Islet precursor cell (in vitro differentiated cells): ENCODE measurements at places on chromosomes 7 and 10.

GRCh38 chr7:69757528-69757927 lies 159.3 kb downstream of the AUTS2 start:
- DNase-seq, result no peak

DNA sequence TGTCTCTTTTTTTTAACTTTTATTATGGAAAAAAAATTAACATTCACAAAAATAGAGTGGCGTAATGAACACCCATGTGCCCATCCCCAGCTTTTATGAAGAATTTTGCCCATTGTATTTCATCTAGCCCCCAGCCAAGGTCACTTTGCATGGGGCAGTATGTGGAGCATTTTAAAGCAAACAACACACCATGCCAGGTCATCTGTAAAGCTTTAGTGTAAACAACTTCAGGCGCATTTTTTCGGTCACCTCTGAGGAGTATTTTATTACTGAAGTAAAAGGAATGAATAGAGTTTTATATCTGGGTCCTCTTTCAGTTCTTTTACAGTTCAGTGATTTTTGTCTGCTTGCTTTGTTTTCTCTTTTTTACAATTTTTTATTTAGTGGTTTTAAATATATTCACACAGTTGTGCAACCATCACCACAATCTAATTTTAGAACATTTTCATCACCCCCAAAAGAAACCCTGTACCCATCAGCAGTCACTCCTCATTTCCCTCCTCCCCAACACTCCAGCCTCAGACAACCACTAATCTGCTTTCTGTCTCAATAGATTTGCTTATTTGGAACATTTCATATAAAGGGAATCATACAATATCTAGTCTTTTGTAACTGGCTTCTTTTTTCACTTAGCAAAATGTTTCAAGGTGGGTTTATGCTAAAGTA lies 87.9 kb downstream of the SLC37A3 start:
- DNase-seq, result no peak

GRCh38 chr7:45894665-45895062 lies 6.4 kb downstream of the IGFBP1 start:
- no peak for DNase-seq

- DNase-seq, result no peak
Observed at GRCh38 chr7:15778191-15778590, 91.7 kb upstream of the MEOX2 start.

- no peak for DNase-seq
Observed at GRCh38 chr7:151807846-151808245, 69.1 kb downstream of the PRKAG2 start.

DNA sequence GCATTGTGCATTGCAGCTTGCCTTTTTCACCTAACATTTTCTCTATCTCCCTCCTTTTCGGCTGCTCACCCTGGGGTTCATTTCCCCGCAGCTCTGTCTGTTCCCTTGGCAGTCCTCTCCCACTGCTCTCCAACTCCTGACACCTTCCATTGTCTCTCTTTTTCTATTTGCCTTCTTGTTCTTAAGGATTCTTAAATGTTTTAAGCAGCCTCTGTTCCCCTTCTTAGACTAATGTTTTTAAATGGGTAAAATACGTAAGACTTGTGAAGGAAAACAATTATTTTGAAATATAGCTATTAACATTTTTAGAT lies 19.4 kb downstream of the BMPR1A start:
- no peak for DNase-seq

- no peak for DNase-seq
Observed at GRCh38 chr7:92705831-92706230, 115.6 kb upstream of the FAM133B start.

DNA sequence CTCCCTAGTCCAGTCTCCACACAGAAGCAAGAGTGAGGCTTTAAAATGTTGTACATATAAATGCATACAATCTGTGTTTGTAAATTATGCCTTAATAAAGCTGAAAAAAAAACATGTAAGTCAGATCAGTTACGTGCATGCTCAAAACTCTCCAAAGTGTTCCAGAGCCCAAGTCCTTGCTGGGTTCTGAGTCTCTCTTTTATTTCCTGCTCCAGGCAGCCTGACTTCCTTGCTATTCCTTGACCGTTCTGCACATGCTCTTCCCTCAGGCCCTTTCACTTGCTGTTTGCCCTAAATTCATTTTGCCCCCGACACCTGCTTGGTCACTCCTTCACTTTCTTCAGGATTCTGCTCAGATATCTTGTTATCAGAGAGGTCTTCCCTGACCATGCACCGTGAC lies 770.1 kb downstream of the PHTF2 start:
- no peak for DNase-seq

GRCh38 chr7:82805527-82805960 lies 357.1 kb downstream of the PCLO start:
- peak; percentile 82 for DNase-seq

DNA sequence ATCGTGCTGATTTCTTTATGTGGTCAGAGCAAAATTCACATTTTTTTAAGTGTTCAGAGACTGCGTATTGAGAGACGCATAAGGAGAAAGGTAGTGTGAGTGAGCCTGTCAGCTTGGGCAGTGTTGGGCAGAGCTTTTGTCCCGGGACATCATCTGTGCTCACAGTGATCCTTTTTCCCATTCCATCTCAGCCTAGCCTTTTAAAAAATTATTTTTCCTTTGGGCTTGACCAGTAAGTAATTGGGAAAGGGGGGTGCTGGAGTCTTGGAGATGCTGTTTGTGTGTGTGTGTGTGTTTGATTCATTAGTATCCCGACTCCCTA lies 1.5 kb downstream of the NRF1 start:
- DNase-seq, result no peak

GRCh38 chr10:1255118-1255517 lies 198.9 kb downstream of the WDR37 start:
- peak; percentile 30 for DNase-seq

DNA sequence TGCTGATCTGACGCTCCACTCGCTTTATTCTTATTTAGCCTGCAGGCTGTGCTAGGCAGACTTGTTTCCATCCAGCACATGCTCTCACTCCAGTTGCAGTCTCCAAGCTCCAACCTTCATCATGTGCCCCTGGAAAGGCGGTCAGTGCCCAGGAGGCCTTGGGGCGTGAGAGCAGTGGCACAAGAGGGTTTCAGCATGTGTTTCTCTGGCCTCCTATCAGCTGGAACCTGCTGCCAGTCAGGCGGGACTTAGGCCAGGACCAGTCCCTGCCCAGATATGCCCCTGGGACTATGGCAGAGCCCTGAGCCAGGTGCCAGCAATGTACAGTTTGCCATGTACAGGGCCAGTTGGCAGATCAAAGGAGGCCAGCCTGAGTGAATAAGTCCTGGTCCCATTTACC lies 330.2 kb upstream of the FZD1 start:
- no peak for DNase-seq

GRCh38 chr10:36676321-36676720 lies 449.1 kb upstream of the ANKRD30A start:
- no peak for DNase-seq

DNA sequence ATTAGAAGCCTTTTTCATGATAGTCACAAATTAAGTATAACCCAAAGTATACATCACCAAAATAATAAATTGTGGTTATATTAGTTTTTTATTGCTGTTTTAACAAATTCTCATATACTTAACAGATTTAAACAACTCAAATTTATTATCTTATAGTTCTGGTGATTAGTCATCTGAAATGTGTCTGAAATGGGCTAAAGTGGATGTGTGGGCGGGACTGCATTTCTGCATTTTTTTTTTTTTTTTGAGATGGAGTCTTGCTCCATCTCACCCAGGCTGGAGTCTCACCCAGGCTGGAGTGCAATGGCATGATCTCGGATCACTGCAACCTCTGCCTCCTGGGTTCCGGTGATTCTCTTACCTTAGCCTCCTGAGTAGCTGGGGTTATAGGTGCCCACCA lies 891.5 kb upstream of the CELF2 start:
- no peak for DNase-seq

DNA sequence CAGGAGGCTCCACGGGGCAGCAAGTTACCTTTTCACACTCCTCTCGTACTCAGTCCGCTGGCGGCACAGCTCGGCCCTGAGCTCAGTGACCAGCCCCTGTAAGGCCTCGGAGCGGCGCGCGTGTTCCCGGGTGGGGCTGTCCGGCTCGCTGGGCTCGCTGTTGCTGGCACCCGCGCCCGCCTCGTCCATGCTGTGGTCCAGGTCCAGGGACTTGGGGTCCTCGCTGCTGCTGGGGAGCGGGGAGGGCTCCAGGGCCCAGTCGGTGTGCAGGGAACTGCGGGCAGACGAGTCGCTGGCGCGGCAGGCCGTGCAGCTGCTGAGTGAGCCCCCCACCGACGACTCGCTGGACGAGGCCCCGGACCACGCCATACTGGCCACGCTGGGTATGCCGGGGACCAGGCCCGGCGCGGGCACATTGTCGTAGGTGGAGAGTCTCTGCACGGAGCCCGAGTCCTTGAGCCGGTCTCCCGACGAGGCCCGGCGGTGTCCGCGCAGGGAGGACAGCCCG lies 143.8 kb downstream of the MAPK8 start:
- DNase-seq, result peak; percentile 45

DNA sequence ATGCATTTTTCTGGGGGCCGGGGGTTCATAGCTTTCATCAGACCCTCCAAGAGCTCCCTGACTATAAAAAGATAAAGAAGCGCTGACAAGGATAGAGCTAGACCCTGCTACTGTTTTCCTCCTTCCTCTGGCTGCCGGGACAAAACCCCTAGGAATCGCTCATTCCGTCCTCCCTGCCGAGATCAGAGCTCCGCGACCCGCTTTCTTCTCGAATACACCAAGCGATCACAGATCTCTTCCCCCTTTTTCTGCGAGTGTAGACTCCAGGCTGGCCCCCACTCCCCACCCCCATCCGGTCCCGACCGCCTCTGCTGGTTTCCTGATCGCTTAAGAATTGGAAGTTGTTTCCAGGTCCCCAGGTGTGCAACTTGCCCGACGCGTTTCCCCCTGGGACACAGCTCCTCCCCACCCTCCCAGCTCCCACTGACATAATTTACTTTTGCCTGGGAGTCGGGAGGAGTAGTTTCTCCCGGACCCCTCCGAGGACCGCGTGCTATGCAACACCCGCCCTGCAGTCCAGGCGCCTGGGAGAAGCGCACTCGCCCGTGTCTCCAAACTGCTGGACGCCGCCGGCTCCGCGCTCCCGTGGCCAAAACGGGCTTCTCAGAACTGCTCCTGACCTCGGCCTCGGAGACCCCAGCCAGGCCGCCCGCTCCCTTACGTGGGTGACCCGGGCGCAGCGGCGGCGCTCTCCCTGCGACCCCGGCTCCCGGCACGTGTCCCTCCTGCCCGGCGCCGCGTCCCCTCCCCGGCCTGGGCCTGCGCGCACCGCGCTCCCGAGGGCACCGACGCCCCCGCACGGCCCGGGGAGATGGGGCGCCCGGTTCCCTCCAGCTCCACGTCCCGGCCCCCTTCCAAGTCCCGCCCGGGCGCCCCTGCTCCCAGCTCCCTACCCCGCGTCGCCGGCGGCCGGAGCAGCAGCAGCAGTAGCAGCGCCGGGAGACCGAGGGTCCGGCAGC lies 552 bp downstream of the IL15RA start:
- DNase-seq, result peak; percentile 72

DNA sequence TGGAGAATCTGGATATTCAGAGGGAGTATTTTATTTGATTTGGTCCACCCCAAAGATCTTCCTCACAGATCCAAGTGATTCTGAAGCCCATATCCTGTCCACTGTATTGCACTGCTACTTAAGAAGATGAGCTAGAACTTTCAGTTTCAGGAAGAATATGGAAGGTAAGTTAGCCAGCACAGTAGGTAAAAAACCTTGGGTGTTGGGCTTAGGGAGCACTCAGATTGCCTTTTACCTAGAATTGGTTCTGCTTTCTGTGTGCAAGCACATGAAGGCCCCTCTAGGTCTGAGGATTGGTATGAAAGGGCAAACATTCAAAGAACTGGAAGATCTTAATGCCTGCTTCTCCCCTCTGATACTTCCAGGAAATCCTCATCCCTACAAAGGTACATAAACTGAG lies 146.7 kb upstream of the COL1A2 start:
- DNase-seq, result no peak

GRCh38 chr7:40008223-40008815 lies 58.3 kb downstream of the CDK13 start:
- no peak for DNase-seq

DNA sequence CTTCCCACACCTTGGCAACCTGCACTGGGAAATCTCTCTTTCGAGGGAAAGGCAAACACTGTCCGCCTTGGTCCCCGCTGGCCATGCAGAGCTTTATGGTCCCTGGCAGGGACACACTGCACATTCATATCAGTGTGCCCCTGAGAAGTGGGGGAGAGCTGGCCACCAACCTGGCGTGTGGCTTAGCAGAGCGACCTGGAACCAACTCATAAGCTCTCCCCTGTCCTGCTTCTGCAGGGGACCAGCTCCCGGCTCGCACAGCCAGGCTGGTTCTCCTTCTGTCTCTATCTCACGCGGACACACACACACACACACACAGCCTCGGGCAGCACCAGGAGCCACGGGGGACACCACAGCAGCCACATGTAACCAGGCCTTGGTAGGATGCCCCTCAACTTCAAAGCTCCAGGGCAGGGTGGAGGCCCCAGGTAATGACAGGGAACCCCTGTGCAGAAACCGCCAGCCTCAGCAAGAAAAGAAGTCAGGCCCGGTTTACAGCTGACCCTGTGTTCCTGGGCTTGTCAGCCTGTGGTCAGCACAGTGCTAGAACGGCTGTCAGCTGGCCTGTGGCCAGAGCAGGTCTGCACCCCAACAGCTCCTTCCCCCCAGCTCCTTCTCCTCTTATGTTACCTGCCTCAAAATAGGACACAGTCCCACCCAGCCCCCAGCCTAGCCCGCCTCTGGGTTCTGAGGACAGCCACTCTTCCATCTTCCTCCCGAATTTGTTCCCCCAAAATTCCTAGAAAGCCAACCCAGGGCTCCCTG lies 69.3 kb downstream of the OAT start:
- DNase-seq, result no peak

- DNase-seq, result no peak
Observed at GRCh38 chr10:121338206-121338980, 259.9 kb downstream of the FGFR2 start.

GRCh38 chr7:37666026-37666799 lies 17.4 kb upstream of the GPR141 start:
- DNase-seq, result no peak

GRCh38 chr10:88113232-88113631 lies 249.8 kb downstream of the PTEN start:
- DNase-seq, result no peak

GRCh38 chr7:122896509-122896908 lies 10.2 kb upstream of the CADPS2 start:
- no peak for DNase-seq

DNA sequence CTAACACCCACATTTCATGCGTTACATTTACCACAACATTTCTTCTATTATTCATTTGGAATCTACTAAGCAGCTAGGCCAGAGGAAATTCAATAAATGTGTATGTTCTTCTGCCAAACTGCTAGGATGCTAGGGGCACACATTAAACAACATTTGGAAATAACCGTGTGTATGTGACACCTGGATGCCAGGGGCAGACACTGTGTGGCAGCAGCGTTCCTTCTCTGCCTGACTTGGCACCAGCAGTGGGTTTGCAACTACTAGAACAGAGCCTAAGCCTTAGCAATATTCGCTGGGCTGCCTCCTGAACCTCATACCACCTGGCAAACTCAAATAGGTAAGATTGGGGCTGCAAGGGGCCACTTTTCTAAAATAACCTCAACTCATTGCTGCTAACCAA lies 182.1 kb downstream of the CHCHD3 start:
- no peak for DNase-seq
